ENCODE measurements at places on chromosomes 13 and 19. TPM values are rescaled to one million over a fixed set of nuclear protein-coding genes. Genes with fewer than 3 reads are reported as not detected.

DNA sequence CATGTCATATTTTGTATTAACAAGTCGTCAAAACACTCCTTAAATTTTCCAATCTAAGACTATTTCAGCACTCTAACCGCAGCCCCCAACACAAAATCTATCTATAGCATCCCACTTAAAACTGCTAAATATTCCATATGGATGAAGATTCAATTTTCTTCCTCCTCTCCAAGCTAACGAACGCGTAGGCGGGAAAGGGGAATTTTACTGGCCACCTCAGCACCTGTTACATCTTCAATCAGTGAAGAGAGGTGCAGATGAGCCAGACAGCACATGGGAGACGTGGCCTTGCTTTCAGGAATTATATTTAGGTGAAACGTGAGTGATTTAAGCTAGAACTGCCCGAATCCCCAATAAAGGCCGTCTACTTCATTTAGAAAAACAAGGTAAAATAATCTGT lies 1.1 kb downstream of the RBM26 start:
- H3K27me3 ChIP-seq: no peaks in the 10 kb centered on the region
- H3K4me1 ChIP-seq: peaks cover 48% of the 10 kb centered on the region
- no peak overlapping the region for H3K27ac ChIP-seq
- DNase-seq: peak; percentile 63
- H3K36me3 ChIP-seq: peaks cover 9% of the 10 kb centered on the region

Gene F10
- total RNA-seq: not detected

DNA sequence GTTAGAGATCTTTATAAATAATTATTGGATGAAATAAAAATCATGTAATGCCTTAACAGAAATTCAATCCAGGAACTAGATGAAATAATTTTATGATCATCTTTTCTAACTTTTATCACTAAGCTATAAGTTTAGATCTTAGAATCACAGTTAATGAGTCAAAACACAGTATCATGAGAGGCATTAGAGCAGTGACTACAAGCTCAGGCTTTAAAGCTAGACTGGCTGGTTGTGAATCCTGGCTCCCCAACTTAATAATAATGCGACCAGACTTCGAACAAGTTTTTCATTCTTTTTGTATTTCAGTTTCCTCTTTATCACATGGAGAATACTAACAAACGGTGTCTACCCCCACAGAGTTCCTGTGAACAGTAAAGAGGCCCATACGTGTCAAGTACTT lies 108.6 kb downstream of the MYCBP2 start:
- DNase-seq: no peak
- no peak overlapping the region for H3K4me3 ChIP-seq
- peaks cover 31% of the 10 kb centered on the region for H3K36me3 ChIP-seq
- peaks cover 31% of the 10 kb centered on the region for H3K4me1 ChIP-seq

DNA sequence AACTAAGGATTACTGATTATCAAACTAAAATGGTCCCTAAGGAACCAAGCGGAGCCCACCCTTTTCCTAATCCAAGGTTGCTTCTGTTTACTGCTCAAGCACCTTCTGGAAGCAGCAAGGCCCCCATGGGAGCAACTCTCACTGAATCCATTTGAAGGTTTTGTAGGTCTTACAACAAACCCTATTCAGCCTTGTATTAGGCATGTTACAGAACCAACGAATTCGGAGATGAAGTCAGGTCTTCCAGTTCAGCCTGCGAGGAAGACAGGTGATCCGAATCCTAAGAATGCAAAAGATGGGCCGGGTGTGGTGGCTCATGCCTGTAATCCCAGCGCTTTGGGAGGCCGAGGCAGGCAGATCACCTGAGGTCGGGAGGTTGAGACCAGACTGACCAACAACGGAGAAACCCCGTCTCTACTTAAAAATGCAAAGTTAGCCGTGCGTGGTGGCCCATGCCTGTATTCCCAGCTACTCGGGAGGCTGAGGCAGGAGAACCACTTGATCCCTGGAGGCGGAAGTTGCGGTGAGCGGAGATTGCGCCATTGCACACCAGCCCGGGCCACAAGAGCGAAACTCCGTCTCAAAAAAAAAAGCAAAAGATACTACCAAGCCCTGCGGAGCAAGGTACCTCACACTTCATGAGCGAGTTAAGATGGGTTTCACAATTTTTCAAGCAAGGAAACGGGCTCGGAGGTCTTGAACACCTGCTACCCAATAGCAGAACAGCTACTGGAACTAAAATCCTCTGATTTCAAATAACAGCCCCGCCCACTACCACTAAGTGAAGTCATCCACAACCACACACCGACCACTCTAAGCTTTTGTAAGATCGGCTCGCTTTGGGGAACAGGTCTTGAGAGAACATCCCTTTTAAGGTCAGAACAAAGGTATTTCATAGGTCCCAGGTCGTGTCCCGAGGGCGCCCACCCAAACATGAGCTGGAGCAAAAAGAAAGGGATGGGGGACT lies 609 bp downstream of the ZAR1L start:
- H3K4me3 ChIP-seq: peak overlapping the region; percentile 95
- H3K27me3 ChIP-seq: no peaks in the 10 kb centered on the region
- peak overlapping the region; percentile 99 for H3K27ac ChIP-seq
- peak; percentile 74 for DNase-seq

DNA sequence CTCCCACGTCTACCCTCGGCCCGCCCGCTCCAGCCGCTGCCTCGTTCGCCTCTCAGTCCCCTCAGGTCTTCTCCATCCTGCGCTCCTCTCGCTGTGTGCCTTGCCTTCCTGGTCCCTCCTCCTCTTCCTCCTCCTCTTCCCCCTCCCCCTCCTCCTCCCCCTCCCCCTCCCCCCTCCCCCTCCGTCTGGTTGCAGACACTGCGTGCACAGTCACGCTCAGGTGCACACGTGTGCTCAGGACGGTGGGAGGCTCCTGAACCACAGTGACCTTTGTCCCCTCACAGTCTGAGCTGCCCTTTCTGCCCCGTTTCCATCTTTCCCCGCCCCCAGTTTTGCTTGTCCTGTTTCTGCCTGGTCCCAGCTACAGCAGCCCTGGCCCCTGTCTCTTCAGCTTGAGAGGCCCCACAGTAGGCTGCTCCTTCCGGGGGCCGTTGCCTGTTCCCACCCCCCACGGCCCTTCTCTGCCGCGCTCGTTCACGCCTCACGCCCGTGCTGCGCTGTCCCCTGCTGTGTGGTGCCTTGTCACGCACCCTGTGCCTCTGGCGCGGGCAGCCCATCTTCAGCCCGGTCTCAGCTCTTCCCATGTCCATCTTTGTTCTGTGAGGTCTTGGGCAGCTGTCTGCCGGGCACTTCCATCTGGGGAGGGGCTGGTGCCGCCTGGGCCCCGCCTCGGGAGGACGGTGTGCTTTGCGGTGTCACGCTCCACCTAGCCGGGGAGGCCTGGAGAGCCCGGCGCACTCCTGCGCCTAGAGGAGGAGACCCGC lies 13.8 kb upstream of the RPS15 start:
- no peaks in the 10 kb centered on the region for H3K4me1 ChIP-seq
- no peaks in the 10 kb centered on the region for H3K27me3 ChIP-seq
- H3K36me3 ChIP-seq: peaks cover 41% of the 10 kb centered on the region
- no peak for DNase-seq

DNA sequence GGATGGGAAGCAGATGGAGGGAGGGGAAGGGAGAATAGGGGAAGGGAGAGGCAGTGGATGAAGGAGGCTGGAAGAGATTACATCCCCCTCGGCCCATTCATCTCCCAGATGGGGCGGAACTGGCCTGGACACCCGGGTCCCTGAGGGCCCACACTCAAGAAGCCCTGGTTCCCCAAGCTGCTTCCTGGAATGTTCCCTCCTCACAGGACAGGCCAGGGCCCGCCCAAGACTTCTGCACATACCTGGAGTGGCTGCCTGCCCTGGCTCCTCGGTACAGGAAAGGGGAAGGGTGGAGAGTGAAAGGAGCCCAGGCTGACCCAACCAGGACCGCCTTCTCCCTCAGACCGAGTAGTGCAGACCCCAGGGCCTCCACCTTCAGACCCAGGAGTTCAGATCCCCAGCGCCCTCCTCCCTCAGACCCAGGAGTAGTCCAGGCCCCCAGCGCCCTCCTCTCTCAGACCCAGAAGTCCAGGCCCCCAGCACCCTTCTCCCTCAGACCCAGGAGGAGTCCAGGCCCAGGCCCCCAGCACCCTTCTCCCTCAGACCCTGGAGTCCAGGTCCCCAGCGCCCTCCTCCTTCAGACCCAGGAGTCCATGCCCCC lies 489 bp downstream of the NTF4 start:
- DNase-seq: no peak
- H3K4me1 ChIP-seq: no peaks in the 10 kb centered on the region
- H3K27me3 ChIP-seq: peaks cover 49% of the 10 kb centered on the region
- no peak overlapping the region for H3K4me3 ChIP-seq
- no peak overlapping the region for H3K27ac ChIP-seq

DNA sequence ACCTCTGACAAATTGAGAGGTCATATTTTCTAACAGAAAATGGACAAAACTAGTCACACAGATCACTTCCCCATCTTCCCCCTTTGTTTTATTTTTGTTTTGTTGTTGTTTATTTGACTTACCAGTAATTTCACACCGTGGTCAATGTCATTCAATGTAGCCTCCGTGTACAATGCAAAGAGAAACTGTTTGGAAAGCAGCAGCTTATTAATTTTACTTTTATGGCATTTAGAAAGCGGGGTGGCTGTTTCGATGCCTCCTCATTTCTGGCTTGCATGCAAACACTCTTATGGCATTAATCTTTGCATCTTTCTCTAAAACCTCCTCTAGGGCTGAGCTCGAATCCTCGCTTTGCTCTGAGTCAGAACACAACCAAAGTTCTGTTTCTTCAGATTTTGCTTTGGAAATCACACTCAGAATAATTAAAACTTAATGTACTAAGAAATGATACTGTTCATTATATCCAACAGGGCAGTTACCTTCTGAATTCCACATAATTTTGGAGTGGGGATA lies 77.0 kb downstream of the ZNF536 start:
- H3K27ac ChIP-seq: no peak overlapping the region
- H3K4me1 ChIP-seq: no peaks in the 10 kb centered on the region
- no peak for DNase-seq
- no peak overlapping the region for H3K4me3 ChIP-seq

Gene ANGPTL4
- 2.9 TPM for total RNA-seq

- no peaks in the 10 kb centered on the region for H3K4me1 ChIP-seq
- H3K36me3 ChIP-seq: no peaks in the 10 kb centered on the region
- no peak for DNase-seq
- no peak overlapping the region for H3K27ac ChIP-seq
- peaks cover 12% of the 10 kb centered on the region for H3K27me3 ChIP-seq
Observed at GRCh38 chr13:23629566-23630272, 59.5 kb downstream of the TNFRSF19 start.
